Posterior vena cava (tissue), 2 donors: ENCODE measurements at places on chromosomes 7 and 10. TPM values are rescaled to one million over a fixed set of nuclear protein-coding genes. Genes with fewer than 3 reads are reported as not detected.

PIK3CG gene
- total RNA-seq = 7.0 TPM

AMPH gene
- 7.3 TPM for total RNA-seq

GRM3 gene
- total RNA-seq = not detected

CUZD1 gene
- 0.48 TPM for total RNA-seq

ACTR3C gene
- total RNA-seq = 1.7 TPM

KIF20B gene
- 3.5 TPM for total RNA-seq

RSBN1L gene
- total RNA-seq = 19.2 TPM

CFAP46 gene
- 0.81 TPM for total RNA-seq

FBXO24 gene
- total RNA-seq = 0.51 TPM

DNAJC9 gene
- 8.7 TPM for total RNA-seq

PRPS1L1 gene
- not detected for total RNA-seq

ASL gene
- 19.9 TPM for total RNA-seq

AKR1D1 gene
- not detected for total RNA-seq

HKDC1 gene
- total RNA-seq = 0.05 TPM
